ENCODE measurements at places on chromosomes 3 and 15.

GRCh38 chr3:170038434-170039110 is 777 bp downstream of the GPR160 start:
- H3K4me1 ChIP-seq, result peaks cover 16% of the 10 kb centered on the region
- peak overlapping the region; percentile 72 for H3K4me3 ChIP-seq
- no peak for DNase-seq
- H3K27me3 ChIP-seq, result no peaks in the 10 kb centered on the region
- peak overlapping the region; percentile 39 for H3K27ac ChIP-seq

GRCh38 chr3:122560680-122561079 is 3.4 kb downstream of the PARP9 start:
- peaks cover 8% of the 10 kb centered on the region for H3K4me1 ChIP-seq
- H3K36me3 ChIP-seq, result no peaks in the 10 kb centered on the region
- peak; percentile 51 for DNase-seq
- no peaks in the 10 kb centered on the region for H3K27me3 ChIP-seq

DNA sequence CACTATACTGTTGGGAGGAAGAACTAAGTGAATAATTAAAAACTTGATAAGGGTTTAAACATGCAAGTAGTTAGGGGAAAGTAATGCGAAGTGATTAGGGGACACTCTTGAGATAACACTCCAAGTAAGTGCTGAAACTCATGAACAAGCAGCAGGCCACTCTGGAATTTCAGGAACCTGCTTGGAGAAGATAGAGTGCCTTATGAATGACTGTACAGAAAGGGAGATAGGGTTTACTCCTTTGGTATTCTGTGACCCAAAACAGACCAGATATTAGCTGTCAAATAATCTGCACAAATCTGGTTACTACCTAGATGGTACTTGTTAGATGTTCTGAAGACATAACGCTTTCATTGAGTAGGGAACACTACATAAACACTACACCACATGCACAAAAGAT is 85.6 kb downstream of the FRMD4B start:
- DNase-seq, result no peak
- no peak overlapping the region for H3K27ac ChIP-seq
- H3K27me3 ChIP-seq, result no peaks in the 10 kb centered on the region
- H3K4me3 ChIP-seq, result no peak overlapping the region

DNA sequence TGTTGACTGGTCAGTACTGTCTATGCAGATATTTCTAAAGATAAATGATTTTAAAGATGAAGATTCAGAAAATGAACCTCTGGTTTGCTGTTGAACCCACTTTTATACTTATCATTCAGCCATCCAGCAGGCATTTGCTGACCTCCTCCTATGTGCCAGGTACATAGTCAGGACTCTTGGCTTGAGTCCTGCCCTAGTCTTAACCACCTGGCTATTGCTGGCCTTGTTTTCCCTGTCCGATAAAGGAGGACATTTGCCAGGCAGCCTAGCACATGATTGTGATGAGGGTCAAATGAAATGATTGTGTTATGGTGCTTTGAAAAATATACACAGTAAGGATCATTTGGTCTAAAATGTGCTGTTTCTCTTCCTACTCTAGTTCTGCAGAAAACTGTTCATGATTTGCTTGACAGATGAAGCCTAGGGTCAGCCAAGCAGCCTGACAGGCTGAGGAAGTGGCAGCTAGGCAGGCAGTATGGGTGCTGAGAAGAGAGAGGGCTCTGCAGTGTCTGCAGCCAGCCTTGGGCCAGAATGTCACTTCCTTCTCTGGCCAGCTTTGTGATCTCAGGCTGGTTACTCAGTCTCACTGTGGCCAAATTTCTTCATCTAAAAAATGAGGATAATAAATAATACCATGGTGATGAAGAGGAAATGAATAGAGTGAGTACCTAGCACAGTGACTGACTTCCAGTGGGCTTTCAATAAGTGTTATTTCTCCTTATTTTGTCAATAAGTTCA is 13.8 kb downstream of the EXOSC7 start:
- H3K27ac ChIP-seq, result no peak overlapping the region
- no peak overlapping the region for H3K4me3 ChIP-seq
- H3K36me3 ChIP-seq, result peaks cover 2% of the 10 kb centered on the region

- H3K36me3 ChIP-seq, result no peaks in the 10 kb centered on the region
- no peak overlapping the region for H3K27ac ChIP-seq
- no peaks in the 10 kb centered on the region for H3K4me1 ChIP-seq
- H3K4me3 ChIP-seq, result no peak overlapping the region
Measured at GRCh38 chr3:174318181-174318580, 541.0 kb upstream of the NAALADL2 start.

- H3K36me3 ChIP-seq, result peaks cover 44% of the 10 kb centered on the region
- H3K27ac ChIP-seq, result no peak overlapping the region
- no peaks in the 10 kb centered on the region for H3K27me3 ChIP-seq
- H3K4me1 ChIP-seq, result no peaks in the 10 kb centered on the region
- H3K4me3 ChIP-seq, result no peak overlapping the region
Measured at GRCh38 chr3:150567328-150567727, 20.7 kb downstream of the EIF2A start.

DNA sequence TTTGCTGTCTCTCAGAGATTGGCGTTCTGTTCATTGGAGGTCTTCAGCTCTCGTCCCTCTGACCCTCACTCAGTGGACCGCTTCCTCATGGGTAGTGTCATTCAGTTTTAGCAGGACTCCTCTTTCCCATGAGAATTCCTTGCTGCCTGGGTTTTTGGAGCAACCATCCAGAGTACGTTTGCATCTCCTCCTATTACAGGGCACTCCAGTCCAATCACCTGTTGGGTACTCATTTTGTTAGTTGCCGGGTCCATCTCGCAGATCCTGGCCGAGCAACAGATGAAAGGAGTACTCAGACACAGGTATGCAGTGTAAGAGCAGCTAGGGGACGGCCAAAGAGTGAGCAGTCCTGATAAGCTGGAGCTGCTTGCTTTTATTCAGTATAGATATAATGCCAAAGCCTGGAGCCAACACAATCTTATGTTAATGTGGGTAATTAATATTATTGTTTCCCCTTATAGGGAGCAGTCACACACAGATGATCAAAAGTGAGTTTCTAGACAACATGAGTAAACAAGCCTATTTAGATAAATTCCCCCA is 49.6 kb downstream of the ISG20 start:
- H3K4me1 ChIP-seq, result no peaks in the 10 kb centered on the region
- no peak for DNase-seq
- H3K36me3 ChIP-seq, result no peaks in the 10 kb centered on the region
- H3K27me3 ChIP-seq, result peaks cover 15% of the 10 kb centered on the region

DNA sequence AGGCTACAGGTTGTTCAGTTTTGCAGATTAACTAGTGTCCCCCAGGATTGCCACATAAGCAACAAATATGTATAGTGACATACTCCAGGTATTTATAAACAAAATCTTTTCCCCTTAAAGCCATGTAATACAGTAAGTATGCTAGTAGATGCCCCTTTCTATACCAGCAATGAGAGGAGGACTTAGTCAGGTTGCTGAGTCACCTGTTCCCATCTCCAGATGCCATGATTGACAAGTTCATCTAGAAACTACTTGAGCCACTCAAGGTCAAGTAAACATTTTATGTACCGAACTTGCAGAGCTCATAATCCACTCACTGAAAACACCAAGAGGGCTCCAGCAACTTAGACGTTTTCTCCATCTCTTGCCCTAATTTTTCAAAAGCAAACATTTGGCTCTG is 18.2 kb downstream of the SLC9A9 start:
- DNase-seq, result no peak
- no peaks in the 10 kb centered on the region for H3K27me3 ChIP-seq
- H3K36me3 ChIP-seq, result no peaks in the 10 kb centered on the region
- peaks cover 12% of the 10 kb centered on the region for H3K4me1 ChIP-seq
- H3K4me3 ChIP-seq, result no peak overlapping the region

DNA sequence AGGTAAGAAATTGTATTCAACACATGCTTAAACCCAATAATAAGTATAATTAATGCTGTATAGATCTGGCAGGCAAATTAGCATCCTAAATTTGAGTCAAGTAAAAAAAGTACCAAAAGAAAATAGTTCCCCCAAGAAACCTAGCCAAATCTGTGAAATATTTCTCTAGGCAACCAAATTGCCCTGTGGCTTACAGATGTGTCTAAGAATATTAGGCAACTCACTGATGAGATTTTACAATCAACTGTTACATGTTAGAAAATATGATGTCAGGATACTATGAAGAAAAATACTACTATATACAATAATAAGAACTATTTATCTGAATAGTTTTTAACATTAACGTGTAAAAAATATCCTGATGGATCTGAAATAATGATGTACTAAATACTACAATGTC is 397.1 kb downstream of the TIGIT start:
- no peak for DNase-seq
- no peaks in the 10 kb centered on the region for H3K27me3 ChIP-seq
- H3K36me3 ChIP-seq, result no peaks in the 10 kb centered on the region

DNA sequence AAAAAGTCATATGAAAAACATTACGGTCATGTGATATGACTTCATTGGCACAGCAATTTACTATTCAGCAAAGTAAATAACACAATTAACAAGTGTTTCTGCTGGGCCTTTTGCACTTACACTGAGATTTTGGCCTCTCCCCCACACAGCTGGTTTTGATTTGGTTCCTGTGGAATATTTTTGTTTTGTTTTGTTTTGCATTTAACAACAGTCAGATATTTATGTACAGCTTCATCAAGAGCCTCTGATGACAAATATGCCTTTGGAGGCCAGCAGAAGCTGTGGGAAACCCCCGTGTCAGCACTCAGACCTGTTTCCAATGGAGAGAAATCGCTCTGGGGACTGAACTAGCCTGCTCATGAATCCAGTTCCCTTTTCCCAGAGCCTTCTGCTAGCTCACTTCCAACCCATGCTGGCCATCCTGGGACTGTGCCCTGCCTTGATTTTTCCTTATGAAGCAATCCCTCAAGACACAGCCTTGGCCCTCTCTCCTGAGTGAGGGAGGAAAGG is 161.9 kb downstream of the ATG7 start:
- H3K27ac ChIP-seq, result no peak overlapping the region
- no peaks in the 10 kb centered on the region for H3K27me3 ChIP-seq
- no peaks in the 10 kb centered on the region for H3K4me1 ChIP-seq
- H3K36me3 ChIP-seq, result no peaks in the 10 kb centered on the region
- no peak for DNase-seq
- H3K4me3 ChIP-seq, result no peak overlapping the region

GRCh38 chr15:61796056-61796455 is 264.2 kb downstream of the VPS13C start:
- peaks cover 6% of the 10 kb centered on the region for H3K27me3 ChIP-seq
- no peak for DNase-seq
- H3K4me3 ChIP-seq, result no peak overlapping the region

DNA sequence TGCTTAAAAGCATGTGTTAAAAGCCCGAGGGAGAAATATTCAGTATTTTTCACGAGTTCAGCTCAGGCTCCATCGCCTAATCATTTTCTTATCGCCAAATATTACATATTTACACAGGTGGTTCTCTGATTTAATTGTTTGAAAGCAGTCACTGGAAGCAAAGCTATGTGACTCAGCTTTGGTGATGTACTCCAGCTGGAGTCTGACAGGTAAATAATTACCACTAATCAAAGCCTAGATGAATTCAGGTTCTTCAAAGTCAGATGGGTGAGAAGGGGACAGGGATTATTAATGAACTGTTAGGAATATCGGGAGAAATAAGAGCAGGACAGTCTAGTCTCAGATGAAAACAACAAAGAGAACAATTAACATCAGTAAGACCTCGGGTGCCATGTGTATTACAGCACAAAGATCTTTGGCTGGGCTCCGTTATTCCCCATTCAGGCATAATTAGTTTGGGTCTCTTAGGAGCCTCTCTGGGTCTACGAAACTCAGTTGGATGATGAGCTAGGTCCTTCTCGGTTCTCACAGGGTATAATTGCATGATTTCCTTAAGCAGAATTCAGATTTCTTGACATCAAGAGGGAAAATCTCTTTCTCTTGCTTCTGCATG is 331.7 kb upstream of the ADAMTS9 start:
- peaks cover 26% of the 10 kb centered on the region for H3K27me3 ChIP-seq
- H3K27ac ChIP-seq, result no peak overlapping the region
- no peak for DNase-seq
- H3K4me3 ChIP-seq, result no peak overlapping the region

DNA sequence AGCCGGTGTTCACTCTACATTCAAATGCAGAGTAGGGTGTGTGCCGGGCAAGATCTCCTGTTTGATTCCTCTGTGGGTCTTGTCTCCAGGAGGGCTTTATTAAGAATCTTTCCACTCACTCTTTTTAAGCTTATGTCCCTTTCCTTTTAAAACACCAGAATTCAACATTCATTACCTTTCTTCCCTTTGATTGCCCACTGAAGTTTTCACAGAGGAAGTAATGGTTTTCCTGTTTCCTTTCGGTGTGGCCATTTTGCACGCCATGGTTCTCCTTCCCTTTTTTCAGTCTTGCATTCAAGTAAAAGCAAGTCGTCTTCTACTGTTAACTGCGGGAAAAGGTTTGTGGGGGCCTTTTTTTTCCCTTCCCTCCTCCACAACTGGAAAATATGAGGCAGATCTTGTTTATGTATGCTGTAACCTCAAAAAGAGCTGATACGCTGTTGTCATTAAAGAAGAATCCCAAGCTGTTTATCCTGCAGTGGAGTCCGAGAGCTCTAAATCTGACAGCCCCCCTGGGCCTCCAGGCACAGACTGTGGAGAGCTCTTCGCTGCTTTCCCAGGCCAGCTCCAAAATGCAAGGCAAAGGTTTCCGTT is 40.5 kb downstream of the FILIP1L start:
- no peak overlapping the region for H3K27ac ChIP-seq
- H3K27me3 ChIP-seq, result no peaks in the 10 kb centered on the region
- DNase-seq, result no peak
- H3K36me3 ChIP-seq, result no peaks in the 10 kb centered on the region

DNA sequence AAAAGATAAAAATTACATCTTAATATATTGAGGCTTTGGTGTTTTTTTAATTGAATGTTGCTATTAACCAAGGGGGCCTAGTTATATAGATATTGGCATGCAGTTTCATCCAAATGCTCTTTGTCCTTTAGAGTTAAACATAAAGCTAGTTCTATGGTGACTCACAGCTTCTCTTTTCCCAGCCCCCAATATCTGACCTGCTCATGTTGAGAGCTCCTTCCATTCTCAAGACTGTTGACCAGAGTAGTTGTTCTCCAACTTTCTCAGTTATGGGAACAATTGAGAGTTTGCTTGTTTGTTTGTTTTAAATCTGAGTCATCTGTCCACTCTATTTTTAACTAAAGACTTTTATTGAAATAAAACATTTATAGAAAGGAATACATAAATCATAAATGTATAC is 15.8 kb upstream of the RARB start:
- H3K36me3 ChIP-seq, result no peaks in the 10 kb centered on the region
- no peak for DNase-seq
- H3K4me1 ChIP-seq, result no peaks in the 10 kb centered on the region
- H3K4me3 ChIP-seq, result no peak overlapping the region
- no peak overlapping the region for H3K27ac ChIP-seq

- DNase-seq, result peak; percentile 57
- H3K4me3 ChIP-seq, result peak within 1 kb of the TSS; percentile 85
- H3K36me3 ChIP-seq, result no peaks in the 10 kb centered on the region
- H3K4me1 ChIP-seq, result peaks cover 9% of the 10 kb centered on the region
- H3K27ac ChIP-seq, result peak within 1 kb of the TSS; percentile 97
Measured at GRCh38 chr3:31981206-31982181, at the start of the genes OSBPL10 and ZNF860. OSBPL10 (minus strand) TSS chr3:31981262; CDS start chr3:31981179, 83 bp downstream. ZNF860 (plus strand) TSS chr3:31981750; CDS start chr3:31989080, 7,330 bp downstream.

GRCh38 chr3:170765419-170766078 is 104.4 kb downstream of the RPL22L1 start:
- H3K4me1 ChIP-seq, result no peaks in the 10 kb centered on the region
- no peak for DNase-seq
- no peaks in the 10 kb centered on the region for H3K36me3 ChIP-seq

- H3K4me1 ChIP-seq, result peaks cover 36% of the 10 kb centered on the region
- DNase-seq, result peak; percentile 83
- H3K4me3 ChIP-seq, result no peak overlapping the region
- no peaks in the 10 kb centered on the region for H3K36me3 ChIP-seq
- H3K27ac ChIP-seq, result no peak overlapping the region
Measured at GRCh38 chr15:100873029-100873677, 6.5 kb upstream of the ALDH1A3 start.

Measured in HCT116 (cell line).